Right atrium auricular region (tissue), 2 donors: ENCODE measurements at places on chromosomes 7 and 10. TPM values are rescaled to one million over a fixed set of nuclear protein-coding genes. Genes with fewer than 3 reads are reported as not detected.

GRCh38 chr10:60778971-60779796 is 906 bp downstream of the CDK1 start:
- no peak for DNase-seq

- DNase-seq: no peak
Observed at GRCh38 chr7:18698258-18698734, 202.7 kb downstream of the HDAC9 start.

- DNase-seq: no peak
Observed at GRCh38 chr7:98054585-98054984, 52.1 kb upstream of the LMTK2 start.

DNA sequence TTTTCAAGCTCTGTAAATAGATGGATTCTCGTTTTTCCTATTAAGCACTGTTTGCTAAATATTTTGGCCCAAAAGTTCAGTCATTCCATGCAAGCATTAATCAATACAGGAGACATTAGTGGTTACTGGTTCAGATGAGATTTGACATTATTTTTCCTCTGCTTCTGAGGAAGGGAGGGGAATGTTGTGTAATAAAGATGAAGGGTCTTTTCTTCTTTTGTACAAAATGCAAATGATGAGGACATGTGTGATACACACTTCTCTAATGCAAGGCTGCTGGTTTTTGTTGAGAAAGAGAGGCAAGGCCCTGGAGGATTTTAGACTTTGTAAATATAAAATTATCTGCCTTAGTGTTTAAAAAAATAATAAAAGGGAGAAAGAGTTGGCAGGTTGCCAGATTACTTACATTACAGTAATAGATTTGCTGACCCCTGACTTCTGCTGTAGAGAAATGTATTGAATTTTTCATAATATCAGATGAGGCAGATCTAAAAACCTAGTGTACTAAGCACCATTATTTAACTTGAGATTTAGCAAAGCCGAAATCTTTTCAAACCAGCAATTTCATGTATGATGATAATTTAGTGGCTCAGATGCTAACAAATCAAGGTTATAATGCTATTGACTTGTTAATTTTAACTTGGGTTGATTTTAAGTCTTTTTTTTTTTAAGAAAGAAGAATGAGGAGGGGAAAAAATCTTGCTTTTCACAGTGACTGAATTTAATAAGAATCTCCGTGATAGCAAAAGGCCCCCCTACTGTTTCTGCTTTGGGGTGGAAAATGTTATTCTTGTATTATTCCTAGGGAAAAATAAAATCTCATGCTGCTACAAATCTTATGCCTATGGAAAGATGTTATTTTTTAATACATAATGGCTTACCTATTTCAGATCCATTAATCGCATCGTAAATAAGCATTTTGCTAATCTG is 180.1 kb downstream of the ARID5B start:
- no peak for DNase-seq

DNA sequence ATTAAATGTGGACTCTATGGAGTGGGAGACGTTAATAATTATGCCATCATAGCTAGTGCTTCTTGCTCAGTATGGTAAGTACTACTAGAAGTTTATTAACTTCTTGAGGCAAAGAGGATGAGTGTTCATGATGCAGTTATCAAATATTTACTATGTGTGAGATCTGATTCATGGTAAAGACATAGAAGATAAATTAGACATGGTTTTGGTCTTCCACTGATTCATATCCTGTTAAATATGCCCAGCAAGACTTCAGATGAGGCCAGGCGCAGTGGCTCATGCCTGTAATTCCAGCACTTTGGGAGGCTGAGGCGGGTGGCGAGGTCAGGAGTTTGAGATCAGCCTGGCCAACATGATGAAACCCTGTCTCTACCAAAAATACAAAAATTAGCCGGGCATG is 547.1 kb upstream of the ANKRD30A start:
- no peak for DNase-seq

DNA sequence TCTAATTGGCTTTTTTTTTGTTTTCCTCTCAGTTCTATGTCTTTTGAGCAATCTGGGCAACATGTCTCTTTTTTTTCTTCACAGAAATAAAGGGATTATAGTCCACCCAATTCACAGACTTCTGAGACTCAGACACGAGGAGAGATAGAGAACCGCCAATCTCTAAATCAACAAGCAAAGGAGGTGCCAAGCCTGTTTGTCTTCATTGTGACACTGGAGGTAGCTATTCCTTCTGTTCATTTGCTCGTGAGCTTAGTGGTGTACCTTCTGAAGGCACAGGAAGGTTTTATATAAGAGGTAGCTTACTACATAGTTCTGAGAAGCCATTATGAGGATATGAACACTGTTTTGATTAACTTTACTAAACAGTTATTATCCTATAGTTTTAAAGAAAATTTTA is 6.1 kb downstream of the EPHB6 start:
- DNase-seq: no peak

DNA sequence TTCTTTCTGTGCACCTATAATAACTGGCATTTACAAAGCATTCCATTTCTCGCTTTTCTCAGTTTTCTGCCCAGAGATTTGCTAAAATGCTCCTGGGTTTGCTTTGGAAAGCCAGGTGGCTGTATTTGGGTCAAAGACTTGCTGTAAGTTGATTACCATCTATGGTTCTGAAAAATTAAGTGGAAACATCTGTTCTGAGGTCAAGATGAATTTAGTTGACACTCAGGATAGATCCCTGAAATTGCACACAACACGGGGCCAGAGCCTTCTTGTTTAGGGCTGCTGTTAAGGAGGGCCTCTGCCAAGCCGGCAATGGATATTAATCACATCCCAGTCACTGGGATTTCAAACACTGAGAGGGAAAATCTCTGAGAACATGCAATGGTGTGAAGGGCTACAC is 111.6 kb upstream of the GLI3 start:
- DNase-seq: no peak

DNA sequence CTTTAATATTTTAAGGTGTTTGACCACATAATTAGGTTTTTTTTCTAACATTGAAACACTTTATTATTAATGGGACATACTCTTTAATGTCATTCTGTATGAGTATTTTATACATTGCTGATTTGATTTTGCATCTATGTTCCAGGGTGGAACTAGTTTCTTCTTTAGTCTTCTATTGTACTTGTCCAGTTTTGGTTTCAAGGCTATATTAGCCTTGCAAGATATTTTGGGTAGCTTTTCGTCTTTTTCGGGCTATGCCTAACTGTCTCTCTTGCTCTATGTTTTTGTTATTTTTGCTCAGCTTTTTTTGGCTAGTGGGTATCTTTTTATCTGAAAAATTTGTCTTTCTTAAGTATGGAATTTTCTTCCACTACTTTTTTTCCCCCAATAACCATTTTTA is 38.7 kb upstream of the MKX start:
- DNase-seq: no peak

DNA sequence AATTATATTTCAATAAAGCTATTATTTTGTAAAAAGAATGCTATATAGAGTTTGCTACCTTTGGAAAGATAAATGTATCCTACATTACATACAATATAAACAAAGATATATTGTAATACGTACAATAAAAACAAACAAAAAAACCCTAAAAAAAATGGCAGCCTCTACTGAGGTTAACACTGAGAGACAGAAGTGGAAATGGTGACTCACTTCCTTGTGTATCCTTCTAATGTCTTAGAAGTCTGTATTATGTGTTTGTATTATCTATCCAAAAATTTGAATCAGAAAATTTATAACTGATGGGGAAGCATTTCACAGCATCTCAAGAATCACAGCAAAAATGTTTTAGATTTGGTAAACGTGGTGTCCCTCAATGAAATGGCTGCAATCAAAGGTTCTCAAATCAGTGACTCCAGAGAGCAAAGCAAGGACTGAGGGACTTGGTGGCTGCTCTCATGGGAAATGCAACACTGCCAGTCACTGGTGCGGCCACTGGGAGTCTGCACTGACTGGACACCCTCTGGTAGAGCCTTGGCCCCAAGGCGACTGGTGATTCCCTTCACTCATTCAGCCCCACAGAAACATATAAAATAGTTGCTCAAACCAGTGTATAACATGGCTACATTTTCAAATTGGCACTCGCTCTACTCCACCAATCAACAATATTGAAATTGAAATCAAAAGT is 53.8 kb downstream of the PANK1 start:
- DNase-seq: no peak

GRCh38 chr10:15745751-15746150 is 26.0 kb upstream of the ITGA8 start:
- no peak for DNase-seq

GRCh38 chr10:104842704-104843103 is 201.6 kb downstream of the SORCS3 start:
- no peak for DNase-seq

Gene EXOC6
- total RNA-seq: 10.1 TPM

Gene TUBGCP2
- total RNA-seq: 22.1 TPM

Gene GSDME
- 7.7 TPM for total RNA-seq
